Progenitor cell of endocrine pancreas (in vitro differentiated cells): ENCODE measurements at places on chromosomes 2 and 18. TPM values are rescaled to one million over a fixed set of nuclear protein-coding genes. Genes with fewer than 3 reads are reported as not detected.

The COL3A1 gene
- total RNA-seq: 15.5 and 30.4 TPM in 2 replicates

The SERPINB11 gene
- not detected in 2 replicates for total RNA-seq

The NEU2 gene
- not detected in 2 replicates for total RNA-seq

DNA sequence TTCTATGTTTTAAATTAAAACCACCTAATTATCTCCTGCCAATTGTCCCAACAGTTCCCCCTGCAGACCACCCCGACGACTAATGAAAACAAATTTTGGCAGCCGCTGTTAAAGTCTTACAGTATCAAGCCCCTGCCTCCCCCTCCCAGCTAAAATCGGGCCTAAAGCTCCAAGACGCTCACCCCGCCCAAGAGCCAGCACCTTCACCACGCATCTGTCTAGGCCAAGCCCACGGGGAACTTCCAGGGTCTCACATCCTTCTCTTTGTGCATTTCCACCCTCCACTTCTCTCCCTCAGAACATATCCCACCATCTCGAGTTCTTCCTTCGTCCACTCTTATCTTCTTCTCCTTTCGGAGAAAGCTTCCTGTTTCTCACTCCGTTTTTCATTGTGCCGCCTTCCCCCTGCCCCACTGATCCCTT, 445 bp downstream of the PRPF40A start:
- no peaks in the 10 kb centered on the region for H3K27me3 ChIP-seq
- peaks cover 30% of the 10 kb centered on the region for H3K4me1 ChIP-seq
- H3K4me3 ChIP-seq: peak overlapping the region; percentile 92
- peaks cover 12% of the 10 kb centered on the region for H3K36me3 ChIP-seq
- DNase-seq: no peak

GRCh38 chr2:11370377-11371091, 26.1 kb upstream of the ROCK2 start:
- H3K4me3 ChIP-seq: no peak overlapping the region
- no peaks in the 10 kb centered on the region for H3K36me3 ChIP-seq
- peaks cover 37% of the 10 kb centered on the region for H3K27me3 ChIP-seq
- peaks cover 9% of the 10 kb centered on the region for H3K4me1 ChIP-seq

GRCh38 chr2:64371727-64372126, 82.2 kb upstream of the LGALSL start:
- H3K36me3 ChIP-seq: no peaks in the 10 kb centered on the region
- H3K27me3 ChIP-seq: no peaks in the 10 kb centered on the region
- H3K27ac ChIP-seq: no peak overlapping the region
- peaks cover 8% of the 10 kb centered on the region for H3K4me1 ChIP-seq
- DNase-seq: no peak

GRCh38 chr18:9722691-9723090, 14.6 kb downstream of the RAB31 start:
- no peak for DNase-seq
- H3K4me3 ChIP-seq: no peak overlapping the region
- H3K27ac ChIP-seq: no peak overlapping the region
